ENCODE measurements at places on chromosomes 1 and 21.

DNA sequence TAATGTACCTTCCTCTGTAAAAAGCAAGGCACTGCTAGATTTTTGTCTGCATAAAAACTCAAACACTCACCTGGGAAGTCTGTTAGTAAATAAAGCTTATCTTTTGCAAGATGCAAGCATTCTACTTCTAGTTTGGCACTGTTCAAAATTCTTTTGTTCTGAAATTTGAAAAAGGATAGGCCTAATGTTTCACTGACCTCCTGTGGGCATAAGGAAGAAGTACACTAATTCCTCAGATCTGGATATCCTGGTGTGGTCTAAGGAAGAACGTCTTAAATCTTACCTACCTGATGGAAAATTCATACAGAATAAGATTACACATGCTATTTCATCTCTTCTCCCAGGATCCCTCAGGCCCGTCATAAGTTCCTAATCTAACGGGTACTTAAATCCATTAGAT, 93.5 kb upstream of the CAMK1G start:
- DNase-seq = peak; percentile 13

DNA sequence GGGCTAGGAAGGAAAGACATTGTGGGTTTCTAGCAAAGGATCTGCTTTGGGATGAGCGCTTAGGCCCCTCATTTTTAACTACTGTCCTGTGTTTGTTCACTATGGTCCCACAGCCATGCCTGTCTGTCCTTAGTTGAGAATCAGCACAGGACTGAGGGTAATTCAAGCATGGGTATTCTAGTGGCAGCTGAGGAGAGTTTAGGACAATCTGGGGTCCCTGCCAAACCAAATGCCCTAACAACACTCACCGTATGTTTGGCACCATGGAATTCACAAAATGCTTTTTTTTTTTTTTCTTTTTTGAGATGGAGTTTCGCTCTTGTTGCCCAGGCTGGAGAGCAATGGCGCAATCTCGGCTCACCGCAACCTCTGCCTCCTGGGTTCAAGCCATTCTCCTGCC, 10.4 kb downstream of the ARHGEF11 start:
- no peak for DNase-seq

DNA sequence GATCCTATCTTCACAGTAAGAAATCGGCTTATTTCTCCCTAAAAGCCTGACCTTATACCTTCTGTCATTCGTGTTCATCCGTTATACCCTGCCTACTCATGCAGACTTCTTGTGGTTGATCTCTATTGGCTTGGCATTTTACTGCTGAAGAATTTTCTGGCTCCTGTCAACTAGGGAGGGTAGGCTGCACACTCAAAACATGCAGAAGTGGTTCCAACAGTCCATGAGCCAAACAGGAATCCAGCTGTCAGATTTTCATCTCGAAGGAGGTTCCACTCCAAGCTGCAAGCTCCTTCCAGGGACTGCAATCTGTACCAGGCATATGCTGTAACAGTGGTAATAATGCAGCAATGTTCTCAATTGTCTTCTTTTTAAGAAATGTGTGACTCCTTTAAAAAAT, 10.1 kb downstream of the DNAJC11 start:
- DNase-seq = no peak

DNA sequence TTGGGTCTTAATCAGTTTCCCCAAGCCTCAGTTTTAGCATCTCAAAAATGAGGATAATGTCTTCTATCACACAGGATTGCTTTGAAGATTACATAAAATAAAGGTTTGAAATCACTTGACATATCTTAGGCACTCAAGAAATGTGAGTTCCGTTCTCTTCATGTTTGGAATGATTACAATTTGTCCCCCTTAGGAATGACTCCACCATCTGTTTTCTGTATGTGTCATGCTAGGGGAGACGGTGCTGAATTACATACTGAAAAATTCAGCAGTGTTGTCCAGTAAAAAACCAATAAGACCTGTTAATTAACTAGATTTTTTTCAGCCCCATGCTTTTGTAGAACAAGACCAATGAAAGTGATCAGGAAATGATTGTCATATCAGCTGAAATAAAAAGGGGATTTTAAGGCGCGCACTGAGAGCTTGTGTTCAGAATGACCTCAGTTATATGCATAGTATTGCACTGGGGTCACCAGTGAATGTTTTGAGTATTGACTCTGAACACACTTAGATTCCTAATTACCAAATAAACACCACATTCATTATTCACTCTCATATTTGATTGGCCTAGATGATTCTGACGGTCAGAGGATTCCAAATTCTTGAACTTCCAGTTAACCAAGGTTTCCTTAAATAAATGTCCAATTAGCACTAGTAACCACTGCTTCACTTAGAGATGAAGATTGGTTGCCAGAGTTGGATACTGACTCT, 114.5 kb upstream of the KCNK2 start:
- DNase-seq = no peak

DNA sequence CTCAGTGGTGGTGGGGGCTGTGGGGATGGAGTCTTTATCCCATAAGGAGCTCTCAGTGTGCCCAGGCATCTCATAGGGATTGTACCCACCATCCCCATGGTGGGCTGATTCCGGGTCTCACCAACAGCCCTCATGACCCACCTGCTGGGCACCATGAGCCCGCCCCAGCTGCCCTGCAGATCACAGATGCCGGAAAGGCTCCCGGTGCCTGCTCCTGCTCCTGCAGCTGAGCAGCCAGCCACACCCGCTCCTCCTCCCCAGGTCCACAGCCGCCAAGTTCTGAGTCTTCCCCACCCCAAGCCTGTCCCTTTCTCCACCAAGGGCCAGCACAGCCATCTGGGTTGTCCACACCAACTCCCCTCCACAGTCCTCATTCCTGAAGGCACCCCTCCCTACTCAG, 15.5 kb upstream of the TSPEAR start:
- peak; percentile 46 for DNase-seq

DNA sequence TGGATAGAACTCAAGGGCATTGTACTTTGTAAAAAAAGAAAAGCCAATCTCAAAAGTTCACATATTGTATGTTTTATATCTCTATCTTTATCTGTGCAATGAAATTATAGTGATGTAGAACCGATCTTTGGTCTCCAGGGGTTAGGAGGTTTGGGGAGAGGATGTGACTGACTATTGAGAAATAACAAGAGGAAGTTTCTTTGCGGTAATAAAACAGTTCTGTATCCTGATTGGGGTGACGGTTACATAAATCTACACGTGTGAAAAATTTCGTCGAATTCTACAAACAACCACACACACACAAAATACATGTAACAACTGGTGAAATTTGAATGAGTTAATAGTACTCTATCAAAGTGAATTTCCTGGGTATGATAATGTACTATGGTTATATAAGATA, 10.6 kb upstream of the OR2T33 start:
- no peak for DNase-seq

GRCh38 chr21:30468900-30469714, 11.1 kb downstream of the KRTAP19-1 start:
- no peak for DNase-seq

DNA sequence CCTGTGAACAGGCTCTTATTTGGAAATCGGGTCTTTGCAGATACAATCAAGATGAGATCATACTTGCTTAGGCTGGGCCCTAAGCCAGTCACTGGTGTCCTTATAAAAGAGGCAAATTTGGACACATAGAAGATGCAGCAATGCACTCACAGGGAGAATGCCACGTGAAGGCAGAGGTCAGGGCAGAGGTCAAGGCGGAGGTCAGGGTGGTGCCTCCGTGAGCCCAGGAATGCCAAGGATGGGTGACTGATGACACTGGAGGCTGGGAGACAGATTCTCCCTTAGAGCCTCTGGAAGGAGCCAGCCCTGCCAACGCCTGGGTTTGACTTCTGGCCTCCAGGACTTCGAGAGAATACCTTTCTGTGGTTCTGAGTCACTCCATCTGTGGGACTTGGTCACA, 22.8 kb upstream of the C1orf174 start:
- no peak for DNase-seq

GRCh38 chr1:176338877-176339276, 124.1 kb upstream of the PAPPA2 start:
- no peak for DNase-seq

DNA sequence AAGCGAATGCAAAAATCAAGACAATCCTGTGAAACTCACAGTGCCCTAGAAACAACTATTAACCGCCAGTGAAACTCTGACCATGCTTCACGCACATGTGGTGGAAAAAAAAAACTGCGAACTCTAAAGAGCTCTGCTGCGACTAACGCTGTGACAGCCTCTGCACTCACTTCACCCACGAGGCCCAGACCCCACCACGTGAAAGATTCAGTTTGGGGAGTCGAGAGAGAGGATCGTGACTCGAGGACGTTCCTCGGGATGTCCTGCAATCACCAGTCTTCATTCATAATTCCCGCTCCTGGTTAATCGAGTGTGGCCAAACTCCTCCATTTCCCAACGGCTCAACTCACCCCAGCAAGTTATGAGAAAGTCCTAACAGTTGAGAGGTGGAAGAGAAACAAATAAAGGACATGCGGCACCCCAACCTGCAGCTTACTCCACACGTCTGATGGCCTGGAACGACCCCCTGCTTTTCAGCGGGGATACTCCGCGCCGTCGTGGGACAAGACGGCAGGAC, 1.1 kb downstream of the SERBP1 start:
- DNase-seq = peak; percentile 21

DNA sequence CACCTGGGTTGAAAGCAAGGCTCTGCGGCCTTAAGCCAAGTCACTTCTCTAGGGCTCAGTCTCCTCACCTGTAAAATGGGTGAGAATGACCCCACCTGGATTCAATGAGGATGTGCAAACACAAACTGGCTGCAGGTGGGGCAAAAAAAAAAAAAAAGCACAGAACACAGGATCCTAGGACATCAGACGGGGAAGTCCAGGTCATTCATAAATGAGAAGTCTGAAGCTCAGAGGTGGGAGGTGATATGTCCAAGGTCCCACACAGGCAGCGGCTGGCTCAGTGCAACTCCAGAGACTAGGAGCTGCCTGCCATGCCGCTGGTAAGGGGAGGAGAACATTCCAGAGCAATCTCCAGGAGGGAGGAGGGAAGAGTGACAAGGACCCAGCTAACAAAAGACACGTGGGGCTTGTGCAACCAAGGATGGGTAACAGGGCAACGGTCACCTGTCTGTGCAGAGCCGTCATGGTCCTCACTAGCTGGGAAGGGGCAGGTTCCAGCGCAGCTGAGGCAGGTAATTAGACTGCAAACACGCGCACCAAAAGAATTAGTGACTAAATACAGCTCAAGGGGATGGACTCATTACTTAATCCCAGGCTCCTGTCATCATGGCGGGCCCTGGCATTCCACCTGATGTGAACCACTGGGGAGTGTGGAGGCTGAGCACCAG, 19.5 kb downstream of the IFFO2 start:
- no peak for DNase-seq

DNA sequence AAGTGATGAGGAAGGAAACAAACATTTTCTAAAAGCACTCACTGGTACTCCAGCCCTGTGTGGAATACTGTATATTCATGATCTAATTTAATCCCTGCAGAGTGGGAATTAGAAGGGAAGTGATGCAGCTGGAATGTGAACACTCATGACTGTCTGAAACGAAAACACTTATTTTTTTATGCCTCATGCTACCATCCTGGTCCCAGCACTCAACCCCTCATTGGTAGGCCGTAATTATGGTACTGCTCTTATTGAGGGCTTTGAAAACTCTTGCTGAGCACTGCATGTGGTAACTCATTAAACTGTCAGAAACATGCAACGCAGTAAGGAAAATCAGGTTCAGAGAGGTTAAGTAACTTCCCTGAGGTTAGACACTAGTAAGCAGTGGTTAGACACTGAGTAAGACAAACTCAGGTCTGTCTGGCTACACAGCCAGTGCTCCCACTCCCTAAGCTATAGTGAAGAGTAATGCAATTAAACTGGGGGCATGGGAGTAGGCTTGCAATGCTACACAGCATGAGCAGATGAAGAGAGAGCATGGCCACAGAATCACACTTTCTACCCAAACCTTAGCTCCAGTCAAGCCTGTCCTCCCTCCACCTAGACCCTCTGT, 17.3 kb upstream of the TNFSF4 start:
- DNase-seq = no peak

DNA sequence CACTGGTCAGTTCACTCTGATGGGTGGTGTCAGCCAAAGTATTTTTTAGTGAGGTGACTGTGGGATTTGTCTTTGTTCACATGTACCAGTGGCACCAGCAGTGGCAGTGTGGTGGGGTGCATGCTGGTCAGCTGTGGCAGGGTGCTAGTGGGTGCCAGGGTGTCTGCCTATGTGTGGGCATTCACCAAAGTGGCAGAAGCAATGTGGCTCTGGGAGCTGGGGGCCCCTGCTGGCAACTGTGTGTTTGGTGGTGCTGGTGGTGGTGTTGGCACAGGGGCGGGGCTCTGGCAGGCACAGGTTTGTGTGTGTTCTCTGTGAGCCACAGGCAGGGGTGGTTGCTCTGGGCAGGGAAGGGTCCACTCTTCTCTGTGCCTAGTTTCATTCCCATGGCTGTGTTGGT, 161.5 kb downstream of the CENPF start:
- DNase-seq = no peak

DNA sequence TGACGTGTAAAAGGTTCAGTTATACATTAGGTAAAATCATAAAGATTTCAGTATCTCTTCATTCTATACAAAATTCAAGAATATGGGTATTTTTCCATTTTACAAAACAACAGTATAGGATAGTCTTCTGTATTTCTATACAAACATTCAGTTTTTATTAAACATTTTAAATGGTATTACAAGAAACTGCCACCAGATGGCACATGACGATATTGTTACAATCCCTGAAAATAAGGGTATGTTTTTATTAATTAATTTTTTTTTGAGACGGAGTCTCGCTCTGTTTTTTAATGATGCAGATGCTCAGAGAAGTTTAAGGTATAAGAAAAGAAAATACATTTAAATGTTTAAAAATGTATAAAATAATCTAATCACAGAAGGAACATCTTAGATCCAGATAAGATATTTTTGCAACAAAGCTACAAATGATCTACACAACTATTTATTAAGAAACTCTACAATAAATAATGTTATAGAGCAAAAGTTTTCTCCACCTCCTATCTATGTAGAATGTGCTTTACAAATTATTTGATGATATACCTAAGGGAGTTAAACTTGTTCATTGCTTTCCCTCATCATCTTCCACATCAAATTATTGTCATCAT, 23.5 kb upstream of the RSBN1 start:
- DNase-seq = peak; percentile 26

DNA sequence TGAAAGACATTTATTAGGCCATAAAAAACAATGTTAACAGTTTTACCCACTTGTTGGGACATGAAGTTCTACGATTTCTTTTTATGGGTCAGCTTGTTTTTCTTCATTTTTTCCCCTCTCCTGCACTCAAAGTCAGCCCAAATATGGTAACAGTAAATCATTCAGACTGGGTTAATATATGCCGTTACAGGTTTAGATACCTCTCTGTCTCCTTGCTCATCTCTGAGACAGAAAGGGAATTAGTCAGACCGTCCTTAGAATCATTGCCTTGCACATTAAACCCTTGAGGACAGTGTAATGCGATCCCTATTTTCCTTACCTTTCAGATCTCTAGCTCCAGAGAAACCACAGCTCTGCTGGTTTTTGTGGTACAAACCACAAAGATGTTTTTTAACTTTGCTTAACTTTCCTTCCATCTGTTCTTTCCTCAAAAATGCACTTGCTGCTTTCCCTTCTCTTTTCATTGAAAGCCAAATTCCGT, 613.3 kb downstream of the PLPP3 start:
- no peak for DNase-seq

- peak; percentile 47 for DNase-seq
These were observed 423.5 kb upstream of the PROX1 start for GRCh38 chr1:213564215-213564659.

All from H7 (cell line).